ENCODE measurements at places on chromosomes 5 and 9.

GRCh38 chr5:88952996-88953643 is 70.1 kb upstream of the MEF2C start:
- DNase-seq: no peak

DNA sequence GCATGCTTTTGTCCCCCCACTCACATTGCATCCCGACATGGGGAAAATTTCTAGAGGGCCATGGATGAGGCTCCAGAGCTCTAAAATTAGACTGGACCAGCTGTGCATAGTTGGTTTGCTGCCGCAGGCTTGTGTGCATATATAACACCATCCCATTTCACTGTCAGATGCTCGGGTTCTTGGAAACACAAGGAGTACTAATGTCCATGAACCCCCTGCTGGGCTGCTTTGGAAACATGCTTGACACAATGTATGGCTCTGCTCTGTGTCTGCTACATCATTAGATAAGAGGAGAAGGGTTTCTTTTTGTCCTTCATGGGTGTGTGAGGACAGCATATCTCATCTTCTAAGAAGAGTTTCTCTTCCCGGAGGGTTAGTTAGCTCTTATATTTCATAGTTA is 292.1 kb upstream of the RORB start:
- no peak for DNase-seq

- no peak for DNase-seq
Observed at GRCh38 chr9:121718084-121718483, 66.7 kb downstream of the DAB2IP start.

DNA sequence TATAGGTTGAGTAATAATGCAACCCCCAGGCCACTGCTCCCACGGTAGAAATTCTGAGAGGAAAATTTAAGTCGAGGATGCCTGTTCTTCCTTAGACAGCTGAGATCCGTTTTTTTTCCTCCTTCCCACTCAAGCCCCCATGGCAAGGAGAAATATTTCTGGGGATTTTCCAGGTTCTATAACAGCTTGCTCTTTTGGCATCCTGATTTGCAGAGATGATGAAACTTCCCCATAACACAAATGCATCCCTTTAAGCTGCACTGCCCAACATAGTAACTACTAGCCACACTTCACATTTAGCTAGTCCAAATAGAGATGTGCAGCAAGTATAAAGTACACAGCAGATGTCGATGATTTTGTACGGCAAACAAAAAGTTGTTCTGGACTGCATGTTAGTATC is 32.5 kb upstream of the GNA14 start:
- no peak for DNase-seq

- DNase-seq: no peak
Observed at GRCh38 chr5:59193616-59194319, 610.9 kb downstream of the RAB3C start.

- DNase-seq: no peak
Observed at GRCh38 chr5:159021136-159021900, 78.4 kb downstream of the EBF1 start.

GRCh38 chr5:164563370-164563769 is 1058.0 kb downstream of the MAT2B start:
- no peak for DNase-seq

DNA sequence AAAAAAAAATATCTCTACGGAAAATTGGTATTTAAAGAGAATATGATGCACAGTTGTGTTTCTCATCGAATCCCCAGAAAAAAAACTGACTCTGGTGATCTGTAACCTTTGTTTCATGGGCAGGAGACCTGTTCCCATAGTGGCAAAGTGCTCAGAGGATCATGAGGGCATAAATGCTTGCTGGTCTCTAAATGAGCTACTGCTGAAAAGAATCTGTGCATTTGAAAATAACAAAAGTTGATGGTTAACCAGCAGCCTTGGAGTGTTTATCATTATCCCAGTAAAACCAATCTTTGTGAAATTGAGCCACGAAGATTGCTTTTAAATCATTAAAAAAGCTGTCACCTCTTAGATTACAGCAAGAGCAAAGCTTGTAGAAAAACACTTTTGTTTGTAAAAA is 775.4 kb downstream of the MTRR start:
- DNase-seq: no peak

DNA sequence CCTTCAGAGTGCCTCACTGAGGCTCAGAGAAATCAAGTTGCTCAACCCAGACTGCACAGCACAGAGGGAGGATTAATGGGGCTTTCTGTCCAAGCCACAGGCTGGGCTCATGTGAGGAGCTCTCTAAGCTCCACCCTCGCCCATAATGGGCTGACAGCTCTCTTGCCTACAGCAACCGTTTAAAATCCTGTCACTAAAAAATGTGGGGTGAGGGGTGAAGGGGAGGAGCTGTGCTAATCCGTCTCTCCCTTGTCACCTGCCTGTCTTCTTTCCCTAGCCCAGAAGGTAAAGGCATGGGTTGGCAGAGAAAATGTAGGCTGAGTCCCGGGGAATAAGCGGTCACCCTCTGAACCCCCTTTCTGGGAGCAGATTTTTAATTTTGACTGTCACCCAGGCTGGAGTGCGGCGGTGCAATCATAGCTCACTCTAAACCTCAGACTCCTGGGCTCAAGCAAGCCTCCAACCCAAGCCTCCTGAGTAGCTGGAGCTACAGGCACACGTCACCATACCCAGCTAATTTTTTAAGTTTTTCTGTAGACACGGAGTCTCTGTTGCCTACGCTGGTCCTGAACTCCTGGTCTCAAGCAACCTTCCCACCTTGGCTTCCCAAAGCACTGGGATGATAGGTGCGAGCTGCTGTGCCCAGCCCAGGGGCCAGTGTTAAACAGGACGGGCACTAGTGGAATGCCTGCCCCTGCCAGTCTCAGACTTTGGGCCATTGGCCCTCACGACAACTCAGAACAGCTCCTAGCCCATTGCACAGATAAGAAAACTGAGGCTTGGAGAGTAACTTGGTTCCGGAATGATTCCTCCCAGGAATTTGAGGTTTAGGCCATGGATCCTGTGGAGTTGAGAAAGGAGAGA is 89.5 kb downstream of the LMX1B start:
- DNase-seq: no peak

- no peak for DNase-seq
Observed at GRCh38 chr9:77021922-77022782, 2.7 kb downstream of the FOXB2 start.

- no peak for DNase-seq
Observed at GRCh38 chr9:18390393-18390792, 83.6 kb upstream of the ADAMTSL1 start.

DNA sequence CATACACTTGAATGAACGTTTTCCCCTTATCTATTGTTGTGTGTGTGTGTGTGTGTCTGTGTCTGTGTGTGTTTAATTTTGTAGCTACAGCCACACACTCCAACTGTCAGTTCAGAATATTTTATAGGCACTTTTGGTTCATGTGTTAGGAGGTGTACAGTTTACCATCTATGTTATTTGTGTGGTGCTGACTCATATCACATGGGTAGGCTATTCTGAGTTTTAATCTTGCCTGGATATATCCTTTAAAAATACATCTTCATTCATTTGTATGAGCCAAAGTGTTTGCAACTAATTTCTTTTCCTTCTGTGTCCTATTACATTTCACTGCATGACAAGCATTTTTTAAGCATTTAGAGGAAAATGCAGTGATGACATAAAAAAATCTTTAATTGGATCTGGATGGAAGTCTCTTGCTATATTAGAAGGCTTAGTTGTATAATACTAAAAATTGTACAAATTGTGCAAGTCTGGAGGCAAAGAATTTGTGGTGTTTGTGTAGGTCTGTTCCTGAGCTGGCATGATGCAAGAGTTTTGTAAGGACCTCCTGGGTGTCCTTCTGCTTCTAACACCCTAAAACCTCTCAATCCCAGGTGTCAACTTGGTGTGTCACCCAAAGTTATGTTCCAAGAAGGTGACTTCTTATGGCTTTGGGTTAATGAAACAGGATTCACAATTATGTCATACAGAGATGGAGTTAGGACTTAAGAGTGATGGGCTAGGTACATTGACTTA is 52.4 kb upstream of the HMHB1 start:
- no peak for DNase-seq

GRCh38 chr5:6858419-6858818 is 145.2 kb downstream of the TENT4A start:
- DNase-seq: no peak
